ENCODE measurements at places on chromosomes 6 and 20. TPM values are rescaled to one million over a fixed set of nuclear protein-coding genes. Genes with fewer than 3 reads are reported as not detected.

Gene TRIM26
- 31.3 TPM for polyA plus RNA-seq

Gene KCNK5
- 27.9 TPM for polyA plus RNA-seq

Gene FILIP1
- 45.3 TPM for polyA plus RNA-seq

GRCh38 chr6:14549871-14550270 lies 432.3 kb downstream of the CD83 start:
- no peak for DNase-seq

DNA sequence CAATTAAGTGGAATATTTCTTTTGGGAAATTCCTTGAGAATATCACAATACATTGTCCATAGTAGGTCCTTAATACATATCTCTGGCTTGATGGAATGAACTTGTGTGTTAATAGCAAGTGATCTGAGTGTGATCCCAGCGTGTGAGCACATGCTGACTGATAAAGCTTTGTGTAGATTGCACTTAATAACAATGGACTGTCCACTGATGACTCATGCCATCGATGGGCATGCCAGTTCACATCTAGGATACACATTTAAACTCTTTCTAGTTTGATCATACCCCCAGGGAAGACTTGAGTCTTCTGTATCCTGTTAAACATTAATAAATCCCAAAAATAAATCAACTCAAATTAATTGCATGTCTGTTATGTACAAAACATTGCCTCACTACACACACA lies 454.3 kb upstream of the SPTLC3 start:
- DNase-seq: no peak

DNA sequence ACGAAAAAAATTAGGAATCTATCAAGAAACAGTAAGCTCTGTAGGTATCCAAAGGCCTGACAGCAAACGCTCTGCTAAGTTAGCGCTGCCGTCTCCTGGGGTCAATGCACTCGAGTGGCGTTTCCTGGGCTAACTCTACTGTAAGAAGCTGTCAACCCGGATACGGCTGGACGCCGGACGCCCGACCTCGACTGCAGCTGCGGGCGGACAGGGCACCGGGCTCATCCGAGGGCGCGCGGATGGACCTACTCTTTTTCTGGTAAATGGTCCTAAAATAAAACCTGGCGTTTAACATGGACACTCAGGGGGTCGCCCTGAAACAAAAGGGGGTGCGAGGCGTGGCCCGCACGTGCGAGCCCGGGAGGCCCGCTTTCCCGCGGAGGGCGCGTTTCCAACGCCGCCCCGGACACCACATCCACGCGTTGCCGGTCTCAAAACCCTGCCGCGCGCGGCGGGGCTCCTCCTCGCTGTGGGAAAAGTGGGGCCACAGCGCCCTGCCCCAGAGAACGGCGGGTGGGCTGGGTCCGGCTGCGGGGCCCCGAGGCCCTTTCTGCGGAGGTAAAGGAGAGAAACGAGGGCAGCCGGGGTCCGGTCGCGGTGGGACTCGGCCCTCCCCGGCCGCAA lies 537 bp downstream of the TCP1 start:
- peak; percentile 18 for DNase-seq

DNA sequence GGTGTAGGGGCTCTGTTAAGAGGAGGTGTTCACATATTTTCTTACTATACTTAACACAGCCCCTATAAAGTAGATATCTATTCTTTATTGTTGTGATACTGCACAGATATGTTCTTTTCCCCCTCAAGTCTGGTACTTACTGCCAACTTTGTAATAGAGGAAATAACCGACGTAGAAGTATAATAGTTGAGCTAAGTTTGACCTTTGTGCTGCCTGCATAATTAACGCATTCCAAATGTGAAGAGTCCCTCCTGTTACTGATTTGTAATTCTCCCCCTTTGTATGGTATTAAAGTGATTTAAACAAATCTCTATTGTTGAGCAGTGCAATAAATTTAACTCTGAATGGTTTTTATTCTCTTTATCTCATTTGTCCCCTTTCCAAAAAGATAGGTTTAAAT lies 39.0 kb downstream of the PHF3 start:
- DNase-seq: no peak

DNA sequence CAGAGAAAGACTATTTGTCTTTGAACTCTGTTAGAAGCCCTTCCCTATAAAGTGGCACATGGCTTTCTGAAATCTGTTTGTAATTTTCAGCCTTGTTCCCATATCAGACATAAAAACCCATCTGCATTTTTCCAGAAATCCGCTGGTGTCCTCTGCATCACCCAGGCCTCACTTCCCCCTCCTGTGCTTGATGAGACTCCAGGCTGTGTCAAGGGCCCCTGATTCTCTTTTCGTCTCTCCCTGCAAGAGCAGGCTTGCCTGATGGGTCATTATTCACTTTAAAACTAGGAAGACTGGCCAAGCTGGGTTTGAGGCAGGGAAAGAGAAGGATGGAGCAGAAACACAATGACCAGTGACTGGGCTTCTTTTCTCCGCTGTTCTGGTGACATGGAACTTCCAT lies 10.6 kb upstream of the PROKR2 start:
- DNase-seq: no peak

DNA sequence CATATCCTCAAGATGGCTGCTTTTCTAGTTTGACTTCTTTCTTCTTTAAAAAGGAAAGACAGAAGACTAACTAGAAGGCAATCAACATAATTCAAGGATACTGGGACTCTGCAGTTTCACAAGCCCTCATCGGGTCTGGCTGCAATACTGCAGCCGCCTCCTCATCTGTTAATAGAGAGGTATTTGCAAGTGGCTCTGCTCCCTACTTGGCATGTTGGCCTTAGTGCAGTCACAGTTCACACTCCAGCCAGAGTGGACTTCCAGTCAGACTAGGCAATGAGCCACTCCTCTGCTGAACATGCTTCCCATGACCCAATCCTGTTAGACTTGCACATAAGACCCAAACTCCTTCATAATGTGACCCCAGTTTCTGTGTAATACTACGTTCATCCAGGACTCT lies 141.9 kb upstream of the ENPP5 start:
- DNase-seq: no peak

- DNase-seq: no peak
These were observed 48.1 kb upstream of the MC3R start for GRCh38 chr20:56200456-56200855.
